ENCODE measurements at places on chromosomes 6 and 20.

DNA sequence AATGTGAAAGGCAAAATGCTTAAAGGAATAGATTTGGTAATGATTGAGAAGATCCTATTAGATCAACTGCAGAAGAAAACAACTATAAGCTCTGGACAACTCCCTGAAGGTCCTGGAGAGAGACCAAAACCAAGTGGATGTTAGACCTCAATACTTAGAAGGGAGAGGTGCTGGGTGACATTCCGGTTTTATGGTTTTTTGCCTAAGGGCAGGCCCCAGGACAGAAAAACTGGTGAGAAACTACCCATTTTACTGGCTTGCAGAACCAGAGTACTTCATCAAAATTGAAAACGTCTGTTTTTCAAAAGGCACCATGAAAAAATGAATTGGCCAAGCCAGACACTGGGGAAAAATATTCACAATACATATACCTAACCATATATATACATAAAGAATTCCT is 26.3 kb downstream of the SAMHD1 start:
- no peak for DNase-seq

DNA sequence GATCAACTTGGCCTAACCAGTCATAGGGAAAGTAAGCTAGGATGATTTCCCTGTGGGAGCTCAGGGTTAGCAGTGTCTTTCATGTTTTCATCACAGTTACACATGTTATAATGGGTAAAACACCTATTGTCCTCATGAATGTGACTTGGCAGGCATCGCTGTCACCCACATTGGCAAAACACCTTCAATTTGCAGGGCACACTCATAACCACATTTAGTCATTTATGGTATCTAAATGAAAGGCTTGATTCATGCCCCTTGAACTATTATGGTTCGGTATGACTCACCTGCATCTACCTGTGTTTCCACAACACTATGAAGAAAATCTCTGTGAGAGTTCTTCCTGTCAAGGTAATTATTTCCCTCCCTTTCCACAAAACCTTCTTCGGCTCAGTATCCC is 49.2 kb downstream of the FRK start:
- no peak for DNase-seq

- no peak for DNase-seq
These were observed 19.6 kb upstream of the FNDC1 start for GRCh38 chr6:159149641-159150040.

DNA sequence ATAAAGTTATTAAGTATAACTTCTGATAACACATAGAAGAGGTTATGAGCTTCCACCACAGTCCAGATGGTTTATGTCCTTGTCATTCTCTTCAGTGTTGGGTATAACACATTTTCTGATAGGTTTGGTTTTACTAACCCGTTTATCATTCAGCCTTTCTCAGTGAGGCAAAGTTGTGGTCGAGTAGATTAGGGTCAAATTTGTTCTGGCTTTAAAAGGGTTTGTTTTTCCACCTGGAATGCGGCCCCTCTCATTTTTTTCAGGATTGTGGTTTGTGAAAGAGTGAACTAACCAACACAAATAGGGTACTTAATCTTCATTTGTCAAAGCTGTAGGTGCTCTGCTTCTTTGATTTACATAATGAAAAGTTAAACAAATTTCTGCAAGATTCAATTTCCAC is 204.2 kb upstream of the ASCC3 start:
- no peak for DNase-seq

DNA sequence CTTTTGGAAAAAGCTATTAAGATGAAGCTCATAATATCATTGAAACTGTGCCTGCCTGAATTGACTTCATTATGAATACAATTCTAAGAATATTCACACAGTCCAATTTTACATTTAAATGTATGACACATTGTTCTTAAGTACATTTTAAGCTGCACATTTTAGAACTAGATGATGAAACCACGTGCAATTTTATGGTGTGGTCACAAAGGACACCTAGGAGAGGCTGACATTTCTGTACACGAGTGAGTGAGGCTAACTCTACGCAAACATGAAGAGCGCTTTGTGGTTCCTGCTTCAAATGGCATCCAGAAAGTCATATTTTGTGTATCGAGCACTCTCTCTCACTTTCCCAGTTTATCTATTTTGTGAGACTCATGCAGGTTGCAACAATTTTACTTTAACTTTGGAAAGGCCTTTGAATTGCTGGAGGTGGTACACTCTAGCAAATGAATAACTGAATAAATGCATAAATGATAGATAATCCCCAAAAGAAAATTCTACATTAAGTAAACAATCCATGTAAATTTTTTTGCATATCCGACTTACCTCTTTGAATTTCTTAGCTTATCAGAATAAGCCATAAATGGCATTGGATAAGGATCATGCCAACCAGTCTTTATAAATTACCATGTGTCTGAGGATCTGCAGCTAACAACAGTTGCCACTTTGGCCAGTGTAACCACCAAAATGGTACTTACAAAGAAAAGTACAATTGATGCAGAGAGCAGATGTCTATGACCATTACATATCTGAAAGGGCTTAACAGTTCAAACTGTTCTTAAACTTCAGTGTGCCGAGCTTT is 97.3 kb downstream of the NRSN1 start:
- no peak for DNase-seq

- no peak for DNase-seq
These were observed 24.5 kb downstream of the PLCG1 start for GRCh38 chr20:41161886-41162285.

DNA sequence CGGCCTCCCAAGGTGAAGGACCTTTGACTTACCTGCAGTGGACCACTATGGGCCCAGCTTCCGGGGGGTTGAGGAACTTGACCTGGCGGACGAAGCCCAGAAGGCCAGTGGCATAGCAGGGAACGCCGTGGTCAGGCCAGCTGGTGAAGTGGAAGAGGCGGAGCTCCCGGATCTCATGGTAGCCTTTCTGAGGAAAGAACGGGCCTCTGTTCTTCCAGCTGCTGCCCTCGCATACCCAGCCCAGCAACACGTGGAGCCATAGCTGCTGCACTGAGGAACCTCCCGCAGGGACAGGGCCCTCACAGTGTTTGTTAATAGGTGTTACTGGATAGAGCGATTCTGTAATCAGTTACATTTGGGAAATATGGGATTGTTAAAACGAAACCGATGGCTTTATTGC is 492.1 kb upstream of the CHD6 start:
- no peak for DNase-seq

- DNase-seq, result peak; percentile 81
These were observed 445.9 kb upstream of the JARID2 start for GRCh38 chr6:14799928-14800327.

GRCh38 chr20:46063652-46064054 is 26.1 kb downstream of the NCOA5 start:
- no peak for DNase-seq

GRCh38 chr20:1577906-1578305 is 20.4 kb upstream of the SIRPD start:
- DNase-seq, result no peak

- no peak for DNase-seq
These were observed 36.1 kb downstream of the EYA2 start for GRCh38 chr20:46930640-46931339.

GRCh38 chr6:168417679-168418557 is 23.1 kb upstream of the SMOC2 start:
- no peak for DNase-seq

- DNase-seq, result no peak
These were observed 72.4 kb upstream of the MBOAT1 start for GRCh38 chr6:20284672-20285071.

DNA sequence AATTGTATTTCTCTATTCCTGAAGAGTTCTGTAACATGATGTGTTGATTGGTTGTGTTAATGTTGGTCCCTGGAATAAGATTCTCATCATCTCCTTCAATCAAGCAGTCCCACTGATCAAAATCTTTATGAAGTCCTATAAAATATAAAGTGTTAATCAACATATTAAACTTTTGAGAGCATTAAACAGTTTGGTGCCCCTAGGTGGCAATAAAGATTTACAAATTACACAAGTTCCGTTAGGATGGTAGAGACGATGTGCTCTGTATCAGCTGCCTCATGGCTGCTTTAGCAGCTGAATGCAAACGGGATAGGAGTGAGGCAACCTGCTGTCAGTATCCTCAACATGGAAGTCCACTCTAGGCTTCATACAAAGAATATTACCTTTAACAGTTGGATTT is 16.9 kb downstream of the TDRD6 start:
- no peak for DNase-seq

GRCh38 chr6:144343701-144344428 is 58.7 kb downstream of the UTRN start:
- DNase-seq, result no peak

GRCh38 chr6:150685860-150686259 is 86.2 kb downstream of the PLEKHG1 start:
- DNase-seq, result peak; percentile 1

DNA sequence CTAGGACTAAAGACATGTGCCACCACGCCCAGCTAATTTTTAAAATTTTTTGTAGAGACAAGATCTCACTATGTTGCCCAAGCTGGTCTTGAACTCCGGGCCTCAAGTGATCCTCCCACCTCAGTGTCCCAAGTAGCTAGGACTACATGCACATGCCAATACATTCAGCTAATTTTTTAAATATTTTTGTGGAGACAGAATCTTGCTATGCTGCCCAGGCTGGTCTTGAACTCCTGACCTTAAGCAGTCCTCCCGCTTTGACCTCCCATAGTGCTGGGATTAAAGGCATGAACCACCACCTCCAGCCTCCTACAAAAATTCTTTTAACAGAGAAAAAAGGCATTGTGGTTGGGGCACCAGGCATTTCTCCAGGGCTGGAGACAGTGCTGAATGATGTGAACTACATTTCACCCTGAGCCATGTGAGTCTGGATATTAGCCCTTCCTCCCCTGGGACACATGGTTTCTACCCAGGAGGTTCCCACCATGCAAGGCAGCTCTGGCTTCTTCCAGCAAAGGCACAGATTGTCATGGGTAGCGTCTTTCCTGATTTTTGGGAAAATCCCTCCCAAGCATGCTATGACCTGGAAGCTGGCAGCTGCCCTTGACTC is 36.3 kb upstream of the CMTR1 start:
- DNase-seq, result no peak

DNA sequence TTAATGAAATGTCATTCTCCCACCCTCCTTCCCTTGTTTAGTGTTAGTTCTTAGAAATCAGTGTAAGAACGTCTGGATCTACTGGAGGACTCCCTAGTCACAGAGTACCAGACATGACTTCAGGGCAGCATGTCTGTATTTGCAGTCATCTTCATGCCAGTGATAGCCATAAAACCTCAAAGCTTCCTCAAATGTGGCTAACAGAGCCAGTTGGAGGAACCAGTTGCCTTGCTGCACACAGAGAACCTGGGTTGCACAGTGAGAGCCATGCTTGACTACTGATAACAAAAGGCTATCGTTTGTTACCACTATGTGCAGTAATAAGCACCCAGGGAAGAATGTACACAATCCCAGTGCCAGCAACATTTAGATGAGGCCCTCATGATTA is 20.1 kb downstream of the NT5E start:
- no peak for DNase-seq

DNA sequence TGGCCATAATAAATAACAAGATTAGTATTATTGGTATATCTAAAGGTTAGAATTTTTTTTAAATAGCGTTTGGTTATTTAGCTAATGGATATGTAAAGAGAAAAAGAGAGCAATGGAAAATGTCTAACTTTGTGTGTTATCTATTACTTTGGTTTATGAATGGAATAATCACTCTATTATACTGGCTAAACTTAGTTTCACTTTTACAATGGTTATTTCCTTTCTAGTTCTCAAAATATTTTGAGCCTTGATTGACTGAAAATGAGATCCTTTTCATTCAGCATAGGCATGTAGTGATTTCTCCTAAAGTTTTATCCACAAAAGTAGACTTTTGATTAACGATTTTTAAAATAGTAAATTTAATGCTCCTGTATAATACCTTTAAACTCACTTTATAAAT is 51.6 kb upstream of the MLIP start:
- DNase-seq, result no peak

- no peak for DNase-seq
These were observed 63.0 kb downstream of the MYB start for GRCh38 chr6:135243871-135244796.

DNA sequence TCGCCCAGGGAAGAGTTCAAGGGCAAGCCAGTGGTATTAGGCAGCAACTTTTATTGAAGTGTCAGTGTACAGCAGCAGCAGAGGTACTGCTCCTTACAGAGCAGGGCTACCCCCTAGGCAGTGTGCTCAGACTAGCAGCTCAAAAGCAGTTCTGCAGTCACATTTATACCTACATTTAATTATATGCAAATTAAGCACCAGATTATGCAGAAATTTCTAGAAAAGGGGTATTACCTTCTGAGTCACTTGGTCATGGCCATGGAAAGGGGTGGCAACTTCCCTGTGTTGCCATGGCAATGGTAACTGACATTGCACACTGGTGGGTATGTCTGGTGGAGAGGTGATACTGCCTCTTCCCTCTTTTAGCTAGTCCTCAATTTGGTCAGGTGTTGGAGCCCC is 2.1 kb upstream of the ZKSCAN4 start:
- DNase-seq, result no peak

GRCh38 chr20:663315-664090 is 10.5 kb upstream of the SRXN1 start:
- DNase-seq, result peak; percentile 20

- no peak for DNase-seq
These were observed 115.2 kb downstream of the PAX1 start for GRCh38 chr20:21820688-21821087.

GRCh38 chr6:153489479-153489878 is 358.4 kb upstream of the RGS17 start:
- no peak for DNase-seq

DNA sequence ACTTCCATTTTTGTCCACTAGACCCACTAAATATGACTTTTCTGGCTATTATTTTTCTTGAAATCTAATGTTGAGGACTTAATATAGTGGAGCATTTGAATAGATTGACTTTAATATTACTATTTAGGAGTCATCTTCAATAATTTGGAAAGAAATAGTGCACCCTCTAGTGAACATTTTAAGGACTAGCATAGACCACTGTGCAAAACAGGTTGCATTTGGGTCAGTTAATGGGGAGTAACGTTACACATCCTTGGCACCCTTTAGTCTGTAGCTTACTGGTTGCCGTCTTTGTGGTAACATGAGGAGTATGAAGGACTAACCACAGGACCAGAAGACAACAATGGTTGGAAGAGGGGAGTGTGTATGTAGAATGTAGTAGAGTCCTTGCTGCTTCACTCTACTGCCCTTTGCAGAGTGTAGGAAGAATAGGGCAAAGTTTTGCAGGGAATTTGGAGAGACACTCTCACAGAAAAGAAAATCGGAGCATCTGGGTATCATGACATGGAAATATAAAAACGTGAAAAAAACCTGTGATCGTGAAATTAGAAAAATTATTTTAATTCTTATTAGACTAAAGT is 25.2 kb downstream of the RFPL4B start:
- DNase-seq, result peak; percentile 46

DNA sequence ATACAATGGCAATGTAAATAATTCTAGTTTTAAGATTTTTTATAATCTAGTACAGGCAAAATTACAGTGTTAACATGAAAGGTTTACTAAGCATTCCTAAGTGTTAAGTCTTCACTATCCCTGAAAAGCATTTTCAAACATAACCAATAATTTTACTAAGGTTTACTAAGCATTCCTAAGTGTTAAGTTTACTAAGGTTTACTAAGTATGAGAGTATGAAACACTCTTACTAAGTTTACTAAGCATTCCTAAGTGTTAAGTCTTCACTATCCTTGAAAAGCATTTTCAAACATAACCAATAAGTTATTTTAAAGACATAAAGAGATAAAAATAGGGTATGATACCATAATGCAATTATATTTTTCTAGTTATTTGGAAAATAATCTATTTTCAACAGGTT is 82.6 kb downstream of the PRSS35 start:
- peak; percentile 46 for DNase-seq

Data from IMR-90 (cell line).